ENCODE measurements at places on chromosomes 11 and 22. TPM values are rescaled to one million over a fixed set of nuclear protein-coding genes. Genes with fewer than 3 reads are reported as not detected.

Gene BTBD18
- not detected for total RNA-seq

Gene ANO3
- total RNA-seq: 1.1 TPM

Gene MMP8
- total RNA-seq: not detected

Gene EIF4G2
- 475 TPM for total RNA-seq

Gene MTMR2
- total RNA-seq: 14.3 TPM

Gene OR5B21
- total RNA-seq: not detected

Gene TTLL1
- total RNA-seq: 1.8 TPM

Gene OR9I1
- total RNA-seq: not detected

Gene CPT1B
- total RNA-seq: 7.4 TPM

Gene COMMD9
- total RNA-seq: 26.7 TPM

Gene TPBGL
- total RNA-seq: 0.09 TPM

Gene C11orf86
- total RNA-seq: 0.38 TPM

Gene VPS51
- total RNA-seq: 114 TPM

Gene GLYATL1
- total RNA-seq: 0.61 TPM

Gene HIC2
- total RNA-seq: 2.2 TPM

Gene MFNG
- 2.5 TPM for total RNA-seq

Gene SCUBE1
- total RNA-seq: not detected

Gene MS4A6A
- total RNA-seq: 69.3 TPM

Gene KCNE3
- 4.2 TPM for total RNA-seq

Gene SPI1
- total RNA-seq: 2.5 TPM

Gene CARD10
- total RNA-seq: 10.0 TPM

Gene F2
- not detected for total RNA-seq

Gene OR2AG1
- total RNA-seq: not detected

Gene DERL3
- total RNA-seq: 26.5 TPM

Gene ZPR1
- total RNA-seq: 23.6 TPM

Gene OR10D3
- total RNA-seq: not detected
